ENCODE measurements at places on chromosomes 12 and 14.

- DNase-seq = no peak
These were observed 27.4 kb downstream of the PPM1H start for GRCh38 chr12:62907561-62907960.

GRCh38 chr12:131855521-131856142 lies 27.4 kb downstream of the MMP17 start:
- DNase-seq = no peak

- DNase-seq = no peak
These were observed 126.4 kb downstream of the RIMBP2 start for GRCh38 chr12:130589540-130590317.

DNA sequence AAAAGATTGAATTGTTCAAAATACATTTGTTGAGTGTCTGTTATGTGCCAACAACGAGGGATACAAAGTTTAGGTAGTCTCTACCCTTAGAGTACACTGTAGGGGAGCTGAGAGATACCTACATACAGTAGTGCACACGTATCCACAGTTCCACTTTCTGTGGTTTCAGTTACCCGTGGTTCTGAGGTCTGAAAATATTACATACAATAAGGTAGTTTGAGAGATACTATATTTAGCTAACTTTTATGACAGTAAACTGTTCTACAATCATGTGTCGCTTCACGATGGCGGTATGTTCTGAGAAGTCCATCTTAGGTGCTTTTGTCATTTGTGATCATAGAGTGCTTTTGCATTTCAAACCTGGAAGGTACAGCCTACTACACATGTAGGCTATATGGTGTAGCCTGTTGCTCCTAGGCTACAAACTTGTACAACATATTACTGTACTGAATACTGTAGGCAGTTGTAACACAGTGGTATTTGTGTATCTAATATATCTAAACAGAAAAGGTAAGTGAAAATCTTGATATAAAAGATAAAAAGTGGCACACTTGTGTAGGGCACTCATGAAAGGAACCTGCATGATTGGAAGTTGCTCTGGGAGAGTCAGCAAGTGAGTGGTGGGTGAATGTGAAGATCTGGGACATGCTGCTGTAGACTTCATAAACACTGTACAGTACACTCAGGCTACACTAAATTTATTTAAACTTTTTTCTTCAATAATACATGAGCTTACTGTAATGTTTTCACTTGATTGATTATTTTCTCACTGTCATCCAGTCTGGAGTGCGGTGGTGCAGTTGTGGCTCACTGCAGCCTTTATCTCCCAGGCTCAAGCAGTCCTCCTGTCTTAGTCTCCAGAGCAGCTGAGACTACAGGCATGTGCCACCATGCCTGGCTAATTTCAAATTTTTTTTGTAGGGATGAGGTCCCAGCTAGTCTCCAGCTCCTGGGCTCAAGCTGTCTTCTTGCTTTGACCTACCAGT lies 4.0 kb downstream of the CPSF6 start:
- no peak for DNase-seq

- DNase-seq = no peak
These were observed 28.7 kb downstream of the BMAL2 start for GRCh38 chr12:27361372-27361771.

GRCh38 chr14:23942587-23942986 lies 11.0 kb upstream of the DHRS4 start:
- DNase-seq = no peak

Data from pulmonary artery endothelial cell (primary cell).